ENCODE measurements at places on chromosomes 7 and 10. TPM values are rescaled to one million over a fixed set of nuclear protein-coding genes. Genes with fewer than 3 reads are reported as not detected.

Gene FERD3L
- not detected for total RNA-seq

Gene PROSER2
- total RNA-seq, result 1.5 TPM

GRCh38 chr7:79236352-79237028, 217.0 kb downstream of the MAGI2 start:
- no peak overlapping the region for H3K4me3 ChIP-seq
- H3K27me3 ChIP-seq, result no peaks in the 10 kb centered on the region
- no peak overlapping the region for H3K27ac ChIP-seq
- H3K36me3 ChIP-seq, result no peaks in the 10 kb centered on the region
- DNase-seq, result no peak

DNA sequence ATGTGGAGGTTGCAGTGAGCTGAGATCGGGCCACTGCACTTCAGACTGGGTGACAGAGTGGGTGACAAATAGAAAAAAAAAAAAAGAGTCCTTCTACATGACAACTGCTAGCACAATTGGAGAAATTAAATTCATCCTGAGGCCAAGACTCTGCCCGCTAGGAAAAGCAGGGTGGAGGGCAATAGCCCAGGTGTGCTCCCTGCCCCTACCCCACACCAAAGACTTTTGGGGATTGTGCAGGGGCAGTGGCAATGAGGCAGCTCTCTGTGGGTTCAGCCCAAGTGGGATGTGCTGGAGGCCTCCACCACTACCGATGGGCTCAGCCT, 61.3 kb downstream of the TMEM209 start:
- H3K27me3 ChIP-seq, result no peaks in the 10 kb centered on the region
- no peak overlapping the region for H3K27ac ChIP-seq
- peaks cover 12% of the 10 kb centered on the region for H3K4me1 ChIP-seq
- H3K4me3 ChIP-seq, result no peak overlapping the region
- no peaks in the 10 kb centered on the region for H3K36me3 ChIP-seq
- DNase-seq, result no peak

DNA sequence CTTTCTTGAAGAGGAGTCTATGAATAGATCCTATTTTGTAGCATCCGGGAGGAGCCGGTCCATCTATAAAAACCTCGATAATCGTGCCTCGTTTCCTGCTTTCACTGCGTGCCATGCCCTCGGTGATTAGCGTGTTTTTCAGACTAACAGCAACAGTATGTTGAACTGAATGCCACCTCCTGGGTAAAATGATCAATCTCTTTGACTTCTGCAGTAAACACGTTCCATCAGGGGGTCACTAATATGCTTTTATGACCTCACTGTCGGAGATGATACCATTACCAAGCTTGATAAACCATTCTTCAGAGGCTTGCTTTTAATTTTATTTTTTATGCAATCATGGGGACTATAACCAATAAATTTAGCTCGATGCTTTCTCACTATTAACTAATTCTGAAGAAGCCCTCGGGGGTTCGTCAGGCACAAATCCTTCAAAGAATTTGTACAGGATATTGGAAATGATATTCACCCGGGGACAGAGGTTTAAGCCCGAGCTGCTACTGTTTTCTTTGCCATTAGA, 228.3 kb downstream of the ADARB2 start:
- H3K36me3 ChIP-seq, result no peaks in the 10 kb centered on the region
- H3K4me3 ChIP-seq, result no peak overlapping the region
- no peaks in the 10 kb centered on the region for H3K4me1 ChIP-seq
- no peak for DNase-seq
- no peak overlapping the region for H3K27ac ChIP-seq

DNA sequence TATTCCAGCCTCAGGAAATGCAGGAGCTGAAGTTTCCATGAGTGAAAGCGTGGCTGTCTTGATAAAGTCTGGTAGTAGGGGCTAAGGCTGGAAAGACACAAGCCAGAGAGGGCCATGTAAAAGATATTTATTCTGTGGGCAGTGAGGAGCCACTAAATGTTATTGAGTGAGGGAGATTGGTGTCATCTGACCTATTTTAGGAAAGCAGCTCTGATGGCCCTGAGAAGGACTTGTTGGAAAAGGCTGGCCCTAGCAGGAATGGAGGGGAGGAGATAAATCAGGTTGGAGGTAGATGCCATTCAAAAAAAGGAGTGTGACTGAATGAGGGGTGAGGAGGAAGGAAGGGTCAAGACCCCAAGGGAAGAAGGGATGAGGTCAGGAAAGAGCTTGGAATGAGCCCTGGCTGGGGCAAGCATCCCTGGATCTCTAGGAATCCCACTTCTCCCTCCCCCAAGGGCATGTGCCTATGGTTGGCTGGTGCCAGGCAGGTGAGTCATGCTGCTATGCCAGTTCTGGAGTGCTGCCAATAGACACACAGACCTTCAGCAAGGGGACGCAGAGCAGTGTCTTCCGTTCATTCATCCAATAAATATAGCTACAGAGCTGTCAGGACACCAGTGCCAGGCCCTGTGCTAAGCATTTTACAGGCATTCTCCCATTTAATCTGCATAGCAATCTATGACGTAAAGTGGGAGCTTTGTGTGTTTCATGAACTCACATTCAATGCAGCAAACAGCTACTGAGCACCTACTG, 2.0 kb downstream of the ANKRD2 start:
- H3K27me3 ChIP-seq, result no peaks in the 10 kb centered on the region
- no peak overlapping the region for H3K27ac ChIP-seq
- H3K36me3 ChIP-seq, result no peaks in the 10 kb centered on the region
- no peak for DNase-seq
- no peaks in the 10 kb centered on the region for H3K4me1 ChIP-seq

- no peaks in the 10 kb centered on the region for H3K36me3 ChIP-seq
- H3K27me3 ChIP-seq, result no peaks in the 10 kb centered on the region
- no peak overlapping the region for H3K4me3 ChIP-seq
- H3K4me1 ChIP-seq, result no peaks in the 10 kb centered on the region
- H3K27ac ChIP-seq, result no peak overlapping the region
Observed at GRCh38 chr10:86936661-86937501, 20.5 kb downstream of the MMRN2 start.

GRCh38 chr10:49710966-49711365, 31.5 kb downstream of the C10orf53 start:
- no peak overlapping the region for H3K27ac ChIP-seq
- H3K36me3 ChIP-seq, result no peaks in the 10 kb centered on the region
- no peak for DNase-seq
- H3K4me3 ChIP-seq, result no peak overlapping the region
- no peaks in the 10 kb centered on the region for H3K4me1 ChIP-seq
- no peaks in the 10 kb centered on the region for H3K27me3 ChIP-seq

DNA sequence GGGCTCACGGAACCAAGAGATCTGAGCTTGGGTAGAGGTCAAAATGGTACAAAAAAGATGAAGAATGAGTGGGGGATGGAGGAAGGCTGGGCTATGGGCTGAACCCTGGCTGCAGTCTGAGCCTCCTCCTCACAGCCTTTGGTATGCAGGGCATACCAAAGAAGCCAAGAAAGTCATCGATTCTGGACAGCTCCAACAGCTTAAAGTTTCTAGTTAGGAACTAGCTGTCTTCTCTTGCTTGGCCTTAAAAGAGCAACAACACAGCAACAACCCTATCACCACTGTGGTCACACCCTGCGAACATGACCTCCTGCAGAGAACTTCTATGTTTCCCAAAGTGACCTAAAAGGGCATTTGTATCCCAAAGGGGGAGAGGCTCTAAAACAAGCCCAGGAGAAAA, 126.1 kb upstream of the EFCAB10 start:
- no peaks in the 10 kb centered on the region for H3K36me3 ChIP-seq
- H3K4me3 ChIP-seq, result no peak overlapping the region
- DNase-seq, result no peak
- H3K27ac ChIP-seq, result no peak overlapping the region
- H3K27me3 ChIP-seq, result no peaks in the 10 kb centered on the region

- H3K4me3 ChIP-seq, result no peak overlapping the region
- DNase-seq, result no peak
- no peaks in the 10 kb centered on the region for H3K36me3 ChIP-seq
- H3K27me3 ChIP-seq, result no peaks in the 10 kb centered on the region
- H3K27ac ChIP-seq, result no peak overlapping the region
Observed at GRCh38 chr7:42348071-42348470, 111.1 kb upstream of the GLI3 start.

DNA sequence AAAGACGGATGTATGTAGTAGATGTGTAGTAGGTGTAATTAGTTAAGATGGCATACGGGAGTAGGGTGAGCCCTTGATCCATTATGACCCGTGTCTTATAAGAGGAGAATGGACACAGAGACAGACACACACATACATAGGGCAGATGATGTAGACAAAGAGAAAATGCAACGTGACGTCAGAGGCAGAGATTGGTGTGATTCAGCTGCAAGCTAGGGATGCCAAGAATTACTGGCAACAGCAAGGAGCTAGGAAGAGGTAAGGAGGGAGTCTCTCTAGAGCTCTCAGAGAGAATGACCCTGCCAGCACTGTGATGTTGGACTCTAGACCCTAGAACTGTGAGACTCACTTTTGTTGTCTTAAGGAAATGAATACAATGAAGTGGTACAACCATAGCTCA, 247.0 kb upstream of the HABP2 start:
- H3K27ac ChIP-seq, result no peak overlapping the region
- no peaks in the 10 kb centered on the region for H3K27me3 ChIP-seq
- no peaks in the 10 kb centered on the region for H3K4me1 ChIP-seq

GRCh38 chr10:110568055-110568735, 700 bp downstream of the SMC3 start:
- peak overlapping the region; percentile 78 for H3K27ac ChIP-seq
- peaks cover 9% of the 10 kb centered on the region for H3K27me3 ChIP-seq
- peak; percentile 50 for DNase-seq
- H3K4me3 ChIP-seq, result peak overlapping the region; percentile 98

DNA sequence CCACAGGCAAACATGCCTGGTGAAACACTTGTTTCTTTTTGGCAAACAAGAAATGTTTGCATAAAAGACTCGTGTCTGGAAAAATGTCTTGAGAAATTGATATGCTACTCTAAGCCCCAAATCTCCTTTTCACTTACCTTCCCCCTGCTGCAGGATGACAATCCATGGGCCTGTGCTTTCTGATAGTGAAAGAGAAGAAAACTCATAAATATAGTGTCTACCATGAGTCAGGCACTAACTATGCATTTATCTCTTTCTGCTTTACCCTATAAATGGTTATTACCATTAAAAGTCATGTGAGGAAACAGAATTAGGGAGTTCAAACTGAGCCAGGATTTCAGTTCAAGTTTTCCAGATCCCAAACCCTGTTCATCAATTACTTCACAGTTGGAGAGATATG, 6.6 kb upstream of the TARP start:
- H3K36me3 ChIP-seq, result no peaks in the 10 kb centered on the region
- H3K27ac ChIP-seq, result no peak overlapping the region
- no peak overlapping the region for H3K4me3 ChIP-seq

DNA sequence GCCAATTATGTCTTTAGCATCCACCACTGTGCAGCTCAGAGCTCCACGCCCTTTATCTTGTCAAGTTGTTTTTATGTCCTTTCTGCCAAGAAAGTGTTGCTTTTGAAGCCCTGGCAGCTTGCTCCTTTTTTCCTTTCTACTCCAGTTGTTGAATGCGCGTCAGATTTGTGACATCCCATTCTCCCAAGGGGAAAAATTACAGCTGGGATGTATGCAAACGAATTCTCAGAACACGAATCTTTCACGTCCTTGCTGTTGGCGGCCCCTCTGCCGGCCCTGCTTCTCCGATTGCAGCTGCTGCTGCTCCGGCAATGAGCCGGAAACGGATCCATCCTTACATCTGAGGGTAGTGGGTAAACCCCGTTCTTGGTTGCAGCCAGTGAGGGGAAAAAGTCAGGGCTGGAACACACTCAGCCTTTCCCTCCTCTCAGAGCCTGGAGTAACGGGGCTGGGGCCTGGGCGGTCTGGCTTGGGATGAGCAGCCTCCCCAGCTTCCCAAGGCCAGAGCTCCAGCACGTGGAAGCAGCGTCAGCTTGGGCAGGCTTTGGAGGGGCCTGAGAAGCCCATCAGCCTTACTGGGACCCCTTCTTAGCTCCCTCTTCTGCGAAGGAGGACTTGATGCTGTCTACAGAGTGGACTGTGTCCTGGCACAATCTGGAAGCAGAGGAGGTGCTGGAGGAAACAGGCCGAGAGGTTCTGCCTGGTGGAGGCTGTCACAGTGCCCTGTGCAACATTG, 79.0 kb upstream of the CHST15 start:
- no peak for DNase-seq
- H3K27ac ChIP-seq, result no peak overlapping the region
- H3K4me1 ChIP-seq, result no peaks in the 10 kb centered on the region
- no peak overlapping the region for H3K4me3 ChIP-seq
- no peaks in the 10 kb centered on the region for H3K27me3 ChIP-seq

- H3K27me3 ChIP-seq, result no peaks in the 10 kb centered on the region
- no peaks in the 10 kb centered on the region for H3K4me1 ChIP-seq
- no peak for DNase-seq
- H3K4me3 ChIP-seq, result no peak overlapping the region
- no peaks in the 10 kb centered on the region for H3K36me3 ChIP-seq
Observed at GRCh38 chr10:8300925-8301324, 246.4 kb downstream of the GATA3 start.

DNA sequence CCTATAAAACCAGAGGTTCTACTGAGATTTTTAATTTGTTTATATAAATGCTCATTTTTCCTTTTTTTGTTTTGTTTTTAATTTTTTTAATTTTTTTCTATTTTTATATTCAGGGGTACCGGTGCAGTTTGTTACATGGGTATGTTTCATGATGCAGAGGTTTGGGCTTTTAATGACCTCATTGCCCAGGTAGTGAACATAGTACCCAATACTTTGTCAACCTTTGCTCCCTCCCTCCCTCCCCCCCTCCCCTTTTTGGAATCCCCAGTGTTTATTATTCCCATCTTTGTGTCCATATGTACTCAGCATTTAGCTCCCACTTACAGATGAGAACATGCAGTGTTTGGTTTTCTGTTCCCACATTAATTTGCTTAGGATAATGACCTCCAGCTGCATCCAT, 94.4 kb upstream of the NEBL start:
- H3K4me3 ChIP-seq, result no peak overlapping the region
- no peaks in the 10 kb centered on the region for H3K27me3 ChIP-seq
- H3K36me3 ChIP-seq, result no peaks in the 10 kb centered on the region
- no peak overlapping the region for H3K27ac ChIP-seq

DNA sequence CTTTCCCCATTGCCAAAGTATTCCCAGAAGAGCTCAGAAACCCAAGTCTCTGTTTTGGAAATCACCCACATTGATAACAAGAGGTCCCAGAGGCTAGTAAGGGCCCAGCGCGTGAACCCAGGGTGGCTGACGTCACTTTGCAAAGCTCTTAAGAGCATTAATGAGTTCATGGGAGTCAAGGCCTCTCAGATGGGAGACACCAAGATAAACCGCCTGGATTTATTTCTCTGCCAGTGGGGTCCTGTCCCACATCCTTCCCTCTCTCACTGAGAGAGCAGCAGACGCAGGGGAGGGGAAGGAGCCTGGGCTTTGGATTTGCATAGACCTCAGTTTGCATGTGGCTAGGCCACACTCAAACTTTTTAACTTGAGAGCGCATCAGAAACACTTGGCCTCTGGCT, 184.8 kb upstream of the PDE1C start:
- no peaks in the 10 kb centered on the region for H3K27me3 ChIP-seq
- no peaks in the 10 kb centered on the region for H3K4me1 ChIP-seq
- H3K27ac ChIP-seq, result no peak overlapping the region

DNA sequence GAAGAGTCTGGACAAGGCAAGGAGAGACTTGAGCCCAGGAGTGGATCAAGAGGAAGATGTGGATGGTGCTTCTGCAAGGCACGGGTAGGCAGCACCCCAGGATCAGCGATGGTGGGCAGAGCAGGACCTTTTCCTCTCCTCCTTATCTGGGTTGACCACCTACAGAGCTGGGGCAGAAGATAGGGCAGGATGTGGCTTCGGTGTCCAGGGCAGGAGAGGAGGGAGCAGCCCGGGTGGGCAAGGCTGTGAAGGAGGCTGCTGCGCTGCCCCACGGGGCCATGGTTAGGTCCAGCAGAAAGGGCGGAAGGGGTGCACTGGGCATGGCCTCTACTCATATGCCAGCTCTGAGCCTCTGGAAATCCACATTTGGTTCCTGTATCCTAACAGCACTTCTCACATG, 20.0 kb upstream of the PARP12 start:
- peaks cover 17% of the 10 kb centered on the region for H3K4me1 ChIP-seq
- no peaks in the 10 kb centered on the region for H3K36me3 ChIP-seq
- no peaks in the 10 kb centered on the region for H3K27me3 ChIP-seq
- H3K27ac ChIP-seq, result no peak overlapping the region
- H3K4me3 ChIP-seq, result no peak overlapping the region
- no peak for DNase-seq

Data from CD8-positive, alpha-beta memory T cell (primary cell).